ENCODE measurements at places on chromosomes 2 and 18. TPM values are rescaled to one million over a fixed set of nuclear protein-coding genes. Genes with fewer than 3 reads are reported as not detected.
A peak's percentile ranks its signal among the peaks of the same experiment; 100 is the strongest.

DSC3 gene
- polyA plus RNA-seq: 3.4 TPM

GRCh38 chr18:79510731-79511241 lies 115.1 kb downstream of the NFATC1 start:
- peaks cover 32% of the 10 kb centered on the region for H3K27me3 ChIP-seq
- no peak overlapping the region for H3K27ac ChIP-seq
- H3K4me1 ChIP-seq: peaks cover 14% of the 10 kb centered on the region
- no peak for DNase-seq

SLC16A14 gene
- 1.9 TPM for polyA plus RNA-seq

DNA sequence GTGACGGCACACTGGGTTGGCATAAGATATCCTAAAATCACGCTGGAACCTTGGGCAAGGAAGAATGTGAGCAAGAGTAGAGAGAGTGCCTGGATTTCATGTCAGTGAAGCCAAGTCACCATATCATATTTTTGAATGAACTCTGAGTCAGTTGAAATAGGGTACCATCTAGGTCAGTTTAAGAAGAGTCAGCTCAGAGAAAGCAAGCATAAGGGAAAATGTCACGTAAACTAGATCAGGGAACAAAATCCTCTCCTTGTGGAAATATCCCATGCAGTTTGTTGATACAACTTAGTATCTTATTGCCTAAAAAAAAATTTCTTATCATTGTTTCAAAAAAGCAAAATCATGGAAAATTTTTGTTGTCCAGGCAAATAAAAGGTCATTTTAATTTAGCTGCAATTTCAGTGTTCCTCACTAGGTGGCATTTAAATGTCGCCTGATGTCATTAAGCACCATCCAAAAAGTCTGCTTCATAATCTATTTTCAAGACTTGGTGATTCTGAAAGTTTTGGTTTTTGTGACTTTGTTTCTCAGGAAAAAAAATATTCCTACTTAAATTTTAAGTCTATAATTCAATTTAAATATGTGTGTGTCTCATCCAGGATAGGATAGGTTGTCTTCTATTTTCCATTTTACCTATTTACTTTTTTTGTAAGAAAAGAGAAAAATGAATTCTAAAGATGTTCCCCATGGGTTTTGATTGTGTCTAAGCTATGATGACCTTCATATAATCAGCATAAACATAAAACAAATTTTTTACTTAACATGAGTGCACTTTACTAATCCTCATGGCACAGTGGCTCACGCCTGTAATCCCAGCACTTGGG lies 19.6 kb downstream of the RSAD2 start:
- no peaks in the 10 kb centered on the region for H3K4me1 ChIP-seq
- no peaks in the 10 kb centered on the region for H3K27me3 ChIP-seq
- DNase-seq: no peak
- no peaks in the 10 kb centered on the region for H3K36me3 ChIP-seq

DNA sequence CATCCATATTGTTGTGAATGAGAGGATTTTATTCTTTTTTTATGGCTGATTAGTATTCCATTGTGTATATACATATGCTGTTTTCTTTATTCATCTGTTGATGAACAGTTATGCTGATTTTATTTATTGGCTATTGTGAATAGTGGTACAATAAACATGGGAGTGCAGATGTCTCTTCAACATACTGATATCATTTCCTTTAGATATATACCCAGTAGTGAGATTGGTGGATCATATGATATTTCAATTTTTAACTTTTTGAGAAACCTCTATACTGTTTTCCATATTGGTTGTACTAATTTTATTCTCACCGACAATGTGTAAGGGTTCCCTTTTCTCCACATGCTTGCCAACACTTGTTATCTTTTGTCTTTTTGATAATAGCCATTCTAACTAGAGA lies 144.5 kb downstream of the ADCYAP1 start:
- H3K27me3 ChIP-seq: no peaks in the 10 kb centered on the region
- DNase-seq: no peak

RUFY4 gene
- 0.69 TPM for polyA plus RNA-seq

CTAGE1 gene
- 0.10 TPM for polyA plus RNA-seq

- DNase-seq: peak; percentile 75
- H3K36me3 ChIP-seq: peaks cover 76% of the 10 kb centered on the region
- H3K4me3 ChIP-seq: no peak overlapping the region
- no peaks in the 10 kb centered on the region for H3K27me3 ChIP-seq
- peak overlapping the region; percentile 65 for H3K27ac ChIP-seq
- peaks cover 5% of the 10 kb centered on the region for H3K4me1 ChIP-seq
Measured at GRCh38 chr2:127490283-127490682, 36.0 kb downstream of the IWS1 start.

DNA sequence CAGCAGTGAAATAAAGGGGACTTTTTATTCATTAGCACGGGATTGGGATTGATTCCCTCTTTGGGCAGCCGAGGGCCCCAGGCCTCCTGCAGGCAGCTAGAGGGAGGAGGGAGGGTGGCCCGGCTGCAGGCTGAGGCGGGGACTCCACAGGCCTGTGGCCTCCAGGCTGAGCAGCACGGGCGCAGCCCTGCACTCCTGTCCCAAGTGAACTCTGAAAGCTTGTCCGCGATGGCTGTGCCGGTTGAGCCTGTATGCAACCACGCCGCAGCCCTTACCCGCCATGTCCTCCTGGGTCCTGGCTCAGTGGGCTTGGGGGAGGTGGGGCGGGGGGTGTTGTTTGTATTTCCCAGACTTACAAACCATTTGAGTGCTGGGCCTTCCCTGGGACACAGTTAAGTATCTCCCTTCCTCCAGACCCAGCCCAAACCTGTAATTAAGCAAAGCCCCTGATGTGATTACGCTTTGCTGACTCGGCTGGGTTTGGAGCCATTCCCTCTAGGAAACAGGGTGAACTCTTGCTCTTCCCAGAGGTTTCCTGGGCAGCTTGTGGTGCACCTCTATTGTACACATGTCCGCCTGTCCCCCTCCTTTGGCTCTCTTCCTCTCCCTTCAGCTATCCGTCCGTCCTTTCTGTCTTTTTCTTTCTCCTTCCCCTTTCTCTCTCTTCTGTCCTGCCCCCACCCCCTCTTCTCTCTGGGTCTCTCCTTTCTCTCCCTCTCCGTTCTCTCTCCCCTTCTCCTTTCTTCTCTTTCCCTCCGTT lies 5.3 kb downstream of the GLI2 start:
- H3K27ac ChIP-seq: no peak overlapping the region
- H3K36me3 ChIP-seq: no peaks in the 10 kb centered on the region
- H3K27me3 ChIP-seq: peaks cover 92% of the 10 kb centered on the region
- no peak overlapping the region for H3K4me3 ChIP-seq
- DNase-seq: no peak

DNA sequence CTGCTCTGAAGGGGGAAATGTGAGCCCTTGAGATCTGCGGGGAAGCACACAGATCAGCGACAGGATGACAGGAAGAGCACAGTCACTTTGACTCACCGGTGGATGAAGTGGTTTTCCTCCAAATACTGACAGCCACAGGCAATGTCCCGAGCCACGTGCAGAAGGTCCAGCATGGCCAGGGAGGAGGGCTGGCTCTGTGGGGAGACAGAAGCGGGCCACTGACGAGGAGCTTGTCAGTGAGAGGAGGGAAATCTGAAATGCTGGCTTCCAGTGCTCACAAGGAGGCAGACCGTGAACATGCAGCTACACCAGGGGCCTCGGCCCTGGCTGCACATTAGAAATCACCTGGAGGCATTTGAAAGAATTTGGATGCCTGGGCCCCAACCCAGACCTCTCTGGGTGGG lies 98.7 kb downstream of the CLIP4 start:
- no peak overlapping the region for H3K4me3 ChIP-seq
- peaks cover 3% of the 10 kb centered on the region for H3K27me3 ChIP-seq
- no peaks in the 10 kb centered on the region for H3K36me3 ChIP-seq
- no peak overlapping the region for H3K27ac ChIP-seq
- H3K4me1 ChIP-seq: no peaks in the 10 kb centered on the region

- H3K27ac ChIP-seq: no peak overlapping the region
- no peaks in the 10 kb centered on the region for H3K27me3 ChIP-seq
- H3K4me1 ChIP-seq: no peaks in the 10 kb centered on the region
- no peak for DNase-seq
- H3K36me3 ChIP-seq: no peaks in the 10 kb centered on the region
Measured at GRCh38 chr2:2123238-2123637, 207.8 kb downstream of the MYT1L start.

DNA sequence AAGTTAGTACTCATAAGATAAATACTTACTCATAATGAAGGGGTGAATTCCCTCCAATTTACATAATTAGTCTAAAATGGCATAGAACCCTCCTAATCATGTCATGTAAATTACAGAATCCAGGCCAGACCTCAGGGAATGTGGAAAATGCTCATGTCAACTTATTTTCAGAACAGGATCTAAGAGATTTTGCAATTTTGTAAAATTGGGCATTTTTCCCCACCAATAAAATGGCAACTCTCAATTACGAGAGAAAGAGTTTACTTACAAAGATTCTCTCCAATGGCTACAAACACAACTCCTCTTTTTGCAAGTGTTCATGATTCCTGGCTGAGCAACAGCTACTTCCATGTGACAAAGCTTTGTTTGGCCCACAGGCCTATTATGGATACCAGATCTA lies 33.8 kb upstream of the SP5 start:
- no peak for DNase-seq
- no peaks in the 10 kb centered on the region for H3K4me1 ChIP-seq
- no peak overlapping the region for H3K4me3 ChIP-seq
- H3K36me3 ChIP-seq: no peaks in the 10 kb centered on the region
- H3K27ac ChIP-seq: no peak overlapping the region
- H3K27me3 ChIP-seq: no peaks in the 10 kb centered on the region

HOXD10 gene
- 0.18 TPM for polyA plus RNA-seq

- no peak overlapping the region for H3K27ac ChIP-seq
- no peak overlapping the region for H3K4me3 ChIP-seq
- no peaks in the 10 kb centered on the region for H3K36me3 ChIP-seq
- no peak for DNase-seq
- H3K4me1 ChIP-seq: peaks cover 6% of the 10 kb centered on the region
Measured at GRCh38 chr2:170092436-170093060, 85.4 kb upstream of the MYO3B start.

Measured in large intestine (tissue), 12 donors.